AG20443 (cell line): ENCODE measurements at places on chromosomes 6 and 20.

DNA sequence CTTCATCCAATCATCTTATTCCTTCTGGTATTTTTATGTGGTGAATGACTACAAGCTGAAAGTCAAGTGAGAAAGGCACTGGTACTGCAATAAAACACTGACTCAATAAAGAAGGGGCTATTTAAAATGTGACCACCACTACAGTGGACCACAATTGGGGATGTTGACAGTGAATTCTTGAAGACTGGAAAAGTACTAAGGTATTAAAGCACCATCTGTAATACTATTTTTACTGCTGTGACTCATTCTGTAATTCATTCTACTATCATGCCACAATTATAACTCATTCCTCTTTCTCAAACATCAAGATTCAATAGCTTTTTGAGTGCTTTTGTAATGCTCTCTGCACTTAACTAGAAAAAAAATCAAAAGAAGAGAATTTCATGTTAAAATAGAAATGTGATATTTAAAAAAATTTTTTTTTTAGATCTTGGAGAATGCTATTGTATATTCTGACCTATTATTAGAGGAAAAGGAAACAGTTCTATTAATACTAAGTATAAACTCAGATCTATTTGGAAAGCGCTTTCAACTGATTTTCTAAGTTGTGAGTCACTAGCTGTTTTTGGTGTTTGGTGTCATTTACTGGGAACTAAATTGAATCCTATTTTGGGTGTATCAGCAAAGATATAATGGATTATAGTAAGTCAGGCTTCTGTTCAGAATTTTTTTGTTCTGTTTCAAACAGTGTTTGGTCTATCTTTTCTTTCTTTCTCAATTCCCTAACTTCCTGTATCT is 104.7 kb upstream of the TMEM170B start:
- peak; percentile 36 for DNase-seq

DNA sequence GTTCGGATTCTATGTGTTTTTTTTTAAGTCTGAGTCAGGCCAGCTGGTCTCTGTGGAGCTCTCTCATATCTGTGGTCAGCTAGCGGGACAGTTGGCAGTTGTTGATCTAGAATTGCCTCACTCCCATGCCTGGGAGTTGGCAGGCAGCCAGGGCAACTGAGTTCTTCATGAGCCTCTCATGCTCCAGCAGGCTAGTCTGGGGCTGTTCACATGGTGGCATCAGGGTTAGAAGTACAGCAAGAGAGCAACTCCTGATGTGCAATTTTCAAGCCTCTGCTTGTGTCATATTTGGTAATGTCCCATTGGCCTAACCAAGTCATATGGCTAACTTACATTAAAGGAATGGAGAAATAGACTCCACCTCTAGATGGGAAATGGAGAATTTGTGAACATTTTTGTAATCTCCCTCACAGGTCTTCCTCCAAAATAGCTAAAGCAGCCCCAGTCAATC is 6.7 kb upstream of the IFT52 start:
- peak; percentile 92 for DNase-seq

DNA sequence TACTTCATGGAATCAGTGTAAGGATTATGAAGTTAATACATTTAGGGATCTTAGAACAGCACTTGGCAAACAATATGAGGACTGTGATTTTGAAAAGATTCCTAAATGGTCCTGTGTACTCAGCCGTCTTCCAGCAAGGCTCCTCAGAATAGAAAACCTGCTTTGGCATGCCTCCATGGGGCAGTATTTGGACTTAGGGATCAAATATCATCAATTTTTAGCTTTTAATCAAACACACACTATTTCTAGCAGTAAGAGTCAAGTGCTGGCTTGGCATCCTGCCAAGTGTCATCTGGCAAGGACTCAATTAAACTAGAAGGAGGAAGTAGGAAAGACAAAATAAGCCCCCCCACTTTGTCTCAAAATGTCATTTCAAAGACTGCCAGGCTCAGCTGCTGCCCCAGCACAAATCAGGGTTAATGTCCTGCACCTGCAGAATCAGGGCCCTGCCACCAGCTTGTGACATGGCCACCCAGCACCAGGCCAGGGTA is 40.8 kb downstream of the IYD start:
- no peak for DNase-seq

DNA sequence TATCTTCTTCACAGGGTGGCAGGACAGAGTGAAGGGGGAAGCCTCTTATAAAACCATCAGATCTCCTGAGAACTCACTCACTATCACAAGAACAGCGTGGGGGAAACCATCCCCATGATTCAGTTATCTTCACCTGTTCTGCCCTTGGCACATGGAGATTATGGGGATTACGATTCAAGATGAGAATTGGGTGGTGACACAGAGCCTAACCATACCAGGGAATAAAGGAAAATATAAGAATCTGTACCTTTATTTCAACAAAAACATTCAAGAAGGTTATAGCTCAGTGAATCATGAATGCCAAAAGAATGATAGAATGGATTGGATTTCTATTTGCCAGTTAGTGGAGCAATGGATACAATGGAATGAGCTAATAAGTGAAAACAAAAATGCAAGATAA is 214.4 kb downstream of the PTPRK start:
- no peak for DNase-seq

- peak; percentile 67 for DNase-seq
Measured at GRCh38 chr6:27752038-27752885, 159.9 kb downstream of the OR2B2 start.

DNA sequence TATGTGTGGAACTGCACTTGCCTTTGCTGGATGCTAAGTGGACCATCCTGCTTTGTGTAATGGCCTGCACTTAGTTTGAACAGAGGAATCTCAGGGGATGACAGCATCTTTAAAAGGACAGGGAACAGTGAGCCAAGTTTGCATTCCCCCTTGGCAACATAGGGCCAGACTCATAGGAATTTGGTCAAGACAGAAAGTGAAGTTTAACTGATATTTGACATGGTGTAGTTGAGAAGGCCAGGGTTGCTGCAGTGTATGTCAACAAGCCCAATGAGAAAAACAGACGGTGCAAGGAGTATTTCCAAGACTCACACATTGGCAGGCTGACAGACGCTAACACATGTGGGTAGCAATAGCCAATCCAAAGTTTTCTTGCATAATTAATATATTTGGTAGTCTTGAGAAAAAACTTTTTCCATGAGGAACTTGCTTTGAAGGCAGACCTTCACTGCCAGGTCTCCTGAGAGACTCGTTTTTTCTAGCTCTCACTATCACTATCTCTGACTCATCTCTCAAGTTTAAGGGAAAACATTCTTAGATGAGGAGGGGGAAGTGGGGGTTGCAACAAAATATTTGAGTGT is 213.8 kb downstream of the IBTK start:
- DNase-seq: no peak

- no peak for DNase-seq
Measured at GRCh38 chr6:123769431-123769830, 34.2 kb upstream of the NKAIN2 start.

GRCh38 chr6:118124851-118125250 is 217.8 kb downstream of the SLC35F1 start:
- DNase-seq: no peak

GRCh38 chr6:153340568-153340967 is 209.5 kb upstream of the RGS17 start:
- no peak for DNase-seq

GRCh38 chr20:41532935-41533334 is 85.2 kb downstream of the CHD6 start:
- no peak for DNase-seq

- DNase-seq: no peak
Measured at GRCh38 chr20:21618759-21619416, 86.6 kb upstream of the PAX1 start.

- DNase-seq: no peak
Measured at GRCh38 chr20:25006431-25007167, 14.0 kb upstream of the APMAP start.

DNA sequence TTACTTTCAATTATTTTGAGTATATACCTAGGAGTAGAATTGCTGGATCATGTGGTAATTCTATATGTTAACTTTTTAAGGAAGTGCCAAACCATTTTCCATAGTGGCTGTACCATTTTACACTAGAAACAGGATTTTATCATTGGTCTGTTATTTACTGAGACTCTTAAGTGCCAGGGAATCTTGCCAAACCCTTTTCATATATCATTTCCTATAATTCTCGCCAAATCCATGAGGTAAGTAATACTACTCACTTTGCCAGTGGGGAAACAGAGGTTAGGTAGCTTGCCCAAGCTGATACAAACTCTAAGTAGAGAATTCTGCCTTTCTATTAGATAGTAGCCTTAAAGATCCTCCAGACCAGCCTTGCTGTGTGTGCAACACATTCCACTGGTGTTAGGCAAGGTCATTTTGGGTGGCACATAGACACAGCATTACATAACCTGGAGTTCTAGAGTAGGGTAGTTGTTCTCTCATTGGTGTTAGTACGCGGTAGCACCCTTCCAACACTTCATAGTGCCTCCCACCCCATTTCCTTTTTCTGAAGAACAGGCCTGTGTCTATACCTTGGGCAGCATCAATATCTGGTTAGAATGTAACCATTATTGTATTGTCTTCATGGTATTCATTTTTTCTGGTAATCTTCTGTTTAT is 65.5 kb downstream of the ARID1B start:
- no peak for DNase-seq

DNA sequence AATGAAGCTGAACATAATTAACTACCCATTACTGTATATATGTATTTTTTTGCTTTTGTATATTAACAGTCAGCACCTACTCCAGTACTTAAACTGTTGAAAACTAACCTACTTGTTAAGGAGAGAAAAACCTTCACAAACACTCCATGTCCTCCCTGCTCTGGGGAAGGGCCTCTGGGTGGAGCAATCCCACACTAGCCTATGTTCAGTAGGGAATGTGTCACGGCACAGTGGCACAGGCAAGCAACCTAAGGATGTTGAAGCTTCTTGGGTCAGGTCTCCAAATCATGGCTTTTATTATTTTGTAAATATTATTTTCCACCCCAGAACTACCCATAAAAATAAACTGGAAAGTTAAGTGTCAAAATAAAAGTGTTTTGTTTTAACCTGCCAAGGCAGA is 5.3 kb downstream of the MAN1A1 start:
- no peak for DNase-seq

- no peak for DNase-seq
Measured at GRCh38 chr20:39429726-39430125, 467.6 kb downstream of the DHX35 start.

DNA sequence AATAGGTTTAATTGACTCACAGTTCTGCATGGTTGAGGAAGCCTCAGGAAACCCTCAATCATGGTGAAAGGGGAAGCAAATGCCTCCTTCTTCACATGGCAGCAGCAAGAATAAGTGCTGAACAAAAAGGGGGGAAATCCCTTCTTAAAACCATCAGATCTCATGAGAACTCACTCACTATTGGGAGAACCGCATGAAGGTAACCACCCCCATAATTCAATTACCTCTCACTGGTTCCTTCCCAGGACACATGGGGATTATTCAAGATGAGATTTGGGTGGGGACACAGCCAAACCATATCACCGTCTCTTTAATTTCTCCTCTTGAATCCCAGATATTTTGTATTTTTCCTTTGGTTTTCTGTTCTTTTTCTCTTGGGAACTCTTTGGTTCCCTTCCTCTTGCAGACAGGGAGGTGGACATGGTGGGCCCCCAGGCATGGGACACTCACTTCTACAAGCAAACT is 223.6 kb downstream of the TBXT start:
- no peak for DNase-seq

DNA sequence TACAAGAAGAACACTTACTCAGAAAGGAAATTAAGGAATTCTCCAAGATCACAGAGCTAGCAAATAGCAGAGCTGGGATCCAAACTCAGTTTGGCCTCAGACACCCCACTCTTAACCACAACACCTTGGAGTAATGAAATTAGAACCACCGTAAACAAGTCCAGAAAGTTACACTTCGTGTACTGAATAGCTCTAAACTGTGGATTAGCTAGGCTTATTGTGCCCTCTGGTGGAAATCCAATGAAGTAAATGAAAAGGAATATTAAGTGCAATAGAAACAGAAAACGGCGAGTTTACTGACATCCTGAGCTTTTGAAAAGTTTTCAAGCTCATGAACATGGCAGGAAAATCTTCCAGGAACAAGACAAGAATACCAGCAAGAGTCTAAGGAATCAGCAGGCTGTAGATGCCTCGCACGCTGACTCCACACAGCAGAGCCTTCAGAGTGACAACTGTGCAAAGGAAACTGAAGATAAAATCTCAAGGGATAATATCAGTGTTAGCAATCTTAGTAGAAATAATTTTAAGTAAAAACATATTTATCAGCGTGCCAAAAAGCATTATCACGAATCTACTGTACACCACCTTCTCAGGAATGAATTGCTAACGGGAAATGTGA is 34.6 kb downstream of the FBXO5 start:
- peak; percentile 44 for DNase-seq

GRCh38 chr6:148935705-148936435 is 189.0 kb downstream of the UST start:
- DNase-seq: peak; percentile 49

GRCh38 chr6:13120483-13121482 is 207.6 kb downstream of the TBC1D7 start:
- no peak for DNase-seq

- no peak for DNase-seq
Measured at GRCh38 chr6:15337582-15337981, 91.7 kb downstream of the JARID2 start.
